ENCODE measurements at places on chromosomes 16 and 17. TPM values are rescaled to one million over a fixed set of nuclear protein-coding genes. Genes with fewer than 3 reads are reported as not detected.

Gene MAP2K6
- total RNA-seq: 83.3 TPM

GRCh38 chr17:64596439-64596838, 65.7 kb downstream of the SMURF2 start:
- DNase-seq: no peak

- no peak for DNase-seq
Observed at GRCh38 chr16:53711390-53711789, 7.4 kb downstream of the FTO start.

- no peak for DNase-seq
Observed at GRCh38 chr16:72482695-72483094, 310.7 kb upstream of the PMFBP1 start.

DNA sequence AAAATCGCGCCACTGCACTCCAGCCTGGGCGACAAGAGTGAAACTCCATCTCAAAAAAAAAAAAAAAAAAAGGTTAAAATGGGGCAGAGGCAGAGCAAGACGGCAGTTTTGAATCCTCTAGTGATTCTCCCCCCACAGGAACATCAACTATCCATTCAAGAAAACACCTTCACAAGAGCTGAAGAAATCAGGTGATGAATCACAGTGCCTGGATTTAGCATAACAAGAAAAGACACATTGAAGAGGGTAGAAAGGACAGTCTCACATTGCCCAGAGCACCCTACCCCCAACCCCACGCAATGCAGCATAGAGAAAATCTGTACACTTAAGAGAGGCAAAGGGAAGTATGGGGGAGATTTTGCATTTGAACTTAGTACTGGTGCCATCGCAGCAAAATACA, 28.8 kb upstream of the RNF43 start:
- DNase-seq: no peak

Gene C17orf67
- total RNA-seq: 1.7 TPM

GRCh38 chr17:31007695-31008373, 37.0 kb downstream of the RNF135 start:
- DNase-seq: no peak

GRCh38 chr16:55376045-55376444, 52.0 kb downstream of the IRX6 start:
- DNase-seq: no peak

GRCh38 chr17:32813021-32813420, 63.9 kb downstream of the MYO1D start:
- no peak for DNase-seq

Gene HCRT
- not detected for total RNA-seq

DNA sequence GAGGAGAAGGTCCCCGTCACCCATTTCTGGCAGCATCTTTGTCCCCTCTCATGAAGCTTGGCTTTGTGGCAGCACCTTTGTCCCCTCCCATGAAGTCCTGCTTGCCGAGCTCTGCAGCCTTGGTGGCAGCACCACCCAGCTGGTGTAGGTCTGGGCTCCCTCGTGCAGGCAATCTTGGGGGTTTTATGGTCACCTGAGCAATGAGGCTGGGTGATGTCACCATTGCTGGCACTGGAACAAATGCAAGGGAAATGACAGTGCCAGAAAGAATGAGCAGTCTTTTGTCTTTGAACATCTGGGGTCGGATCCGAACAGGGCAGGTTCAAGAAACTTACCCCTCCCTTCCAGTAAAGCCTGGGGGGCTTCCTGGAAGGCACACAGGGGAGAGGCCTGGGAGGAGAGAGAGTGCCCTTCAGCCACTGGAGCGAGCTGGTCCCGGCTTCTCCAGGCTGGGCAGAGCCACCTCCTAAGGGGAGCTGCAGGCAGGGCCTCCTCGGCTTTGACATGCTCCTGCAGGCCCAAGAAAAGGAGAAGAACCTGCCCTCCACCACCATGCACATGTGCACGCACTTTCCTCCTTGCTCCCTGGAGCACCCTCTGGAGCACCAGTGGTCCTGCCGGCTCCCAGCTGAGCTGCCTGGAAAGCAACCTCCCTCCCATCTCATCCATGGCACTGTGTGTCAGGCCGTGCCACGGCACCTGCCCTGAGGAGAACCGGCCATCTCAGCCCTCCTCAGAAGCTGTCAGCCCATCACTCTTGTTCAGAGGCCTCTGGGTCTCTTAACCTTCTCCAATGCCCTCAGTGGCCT, 16.0 kb downstream of the BTBD17 start:
- DNase-seq: no peak

DNA sequence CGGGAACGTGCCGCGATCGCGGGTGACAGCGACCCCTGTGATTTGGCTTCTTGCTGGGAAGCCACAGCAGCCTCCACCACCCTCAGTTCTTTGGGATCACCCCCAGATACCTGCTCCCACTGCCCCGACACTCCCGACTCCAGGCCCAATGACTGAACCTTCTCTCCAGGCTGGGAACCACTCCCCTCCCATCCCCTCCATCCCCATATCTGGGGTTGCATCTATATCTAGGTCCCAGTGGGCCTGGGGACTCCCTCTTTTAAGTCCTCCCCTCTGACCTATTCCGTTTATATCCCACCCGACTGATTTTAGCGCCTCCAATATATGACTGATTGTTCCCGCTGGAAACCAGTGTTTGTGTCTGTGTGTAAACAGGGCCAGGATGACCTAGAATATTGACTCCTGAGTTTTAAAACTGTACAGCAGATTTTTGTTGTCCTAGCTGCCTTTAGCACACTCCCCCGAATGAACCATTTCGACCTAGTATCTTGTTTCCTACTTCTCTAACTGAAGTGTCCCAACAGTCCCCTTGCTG, 667 bp downstream of the PSMD3 start:
- DNase-seq: no peak

DNA sequence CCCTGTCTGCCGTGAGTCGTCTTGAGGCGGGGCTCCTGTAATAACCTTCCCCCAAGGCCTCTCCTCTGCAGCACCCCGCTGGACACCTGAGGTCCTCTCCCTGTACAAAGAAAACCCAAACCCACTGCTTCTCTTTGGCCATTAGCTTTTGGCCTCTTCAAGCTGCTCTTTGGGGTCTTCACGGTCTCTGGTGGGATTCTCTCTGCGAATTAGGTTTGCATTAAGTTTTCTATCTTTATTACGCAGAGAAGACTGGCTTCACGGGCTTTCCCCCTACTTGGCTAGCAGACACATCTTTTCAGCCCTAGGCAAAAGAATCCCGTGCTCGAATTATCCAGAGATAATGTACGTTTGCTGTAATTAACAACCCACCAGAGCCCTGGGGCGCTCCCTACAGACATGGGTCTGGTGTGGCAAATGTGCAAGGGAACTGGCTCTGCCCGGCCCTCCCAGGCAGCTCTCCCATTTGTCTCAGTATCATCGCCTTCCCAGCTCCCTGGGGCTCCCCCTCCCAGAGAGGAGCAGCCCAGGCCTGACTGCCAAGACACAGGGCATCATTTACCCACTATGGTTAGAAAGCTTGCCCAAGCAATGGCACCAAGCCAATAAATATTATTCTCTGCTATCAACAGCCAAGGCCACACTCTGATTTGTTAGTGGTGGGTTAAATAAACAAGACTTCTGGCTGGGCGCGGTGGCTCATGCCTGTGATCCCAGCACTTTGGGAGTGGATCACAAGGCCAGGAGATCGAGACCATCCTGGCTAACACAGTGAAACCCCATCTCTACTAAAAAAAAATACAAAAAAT, 24.7 kb upstream of the KLHDC4 start:
- no peak for DNase-seq

DNA sequence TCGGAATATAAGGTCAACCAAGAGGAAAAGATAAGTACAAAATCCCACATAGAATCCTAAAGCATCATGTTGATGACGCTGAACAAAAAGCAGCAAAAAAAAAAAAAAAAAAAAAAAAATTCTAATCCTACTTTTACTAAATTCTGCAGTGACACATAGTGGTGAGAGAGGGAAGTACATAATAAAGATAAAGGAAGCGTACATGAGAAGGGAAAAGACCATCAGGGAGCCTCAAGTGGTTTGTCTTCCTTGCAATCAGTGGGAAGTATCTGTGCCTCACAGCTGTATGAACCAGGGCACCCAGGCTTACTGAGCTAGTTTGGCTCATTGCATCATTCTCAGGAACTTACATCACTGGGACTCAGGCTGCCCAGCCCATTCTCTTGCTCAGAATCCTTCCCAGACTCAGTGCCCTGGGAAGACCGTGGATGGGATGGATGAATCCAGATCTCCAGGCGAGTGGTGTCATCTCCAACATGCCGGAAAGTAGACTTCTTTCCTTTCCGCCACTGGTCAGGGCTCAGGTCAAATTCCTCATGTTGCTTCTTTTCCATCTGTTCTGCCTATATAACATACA, 21.2 kb downstream of the SMG6 start:
- no peak for DNase-seq

DNA sequence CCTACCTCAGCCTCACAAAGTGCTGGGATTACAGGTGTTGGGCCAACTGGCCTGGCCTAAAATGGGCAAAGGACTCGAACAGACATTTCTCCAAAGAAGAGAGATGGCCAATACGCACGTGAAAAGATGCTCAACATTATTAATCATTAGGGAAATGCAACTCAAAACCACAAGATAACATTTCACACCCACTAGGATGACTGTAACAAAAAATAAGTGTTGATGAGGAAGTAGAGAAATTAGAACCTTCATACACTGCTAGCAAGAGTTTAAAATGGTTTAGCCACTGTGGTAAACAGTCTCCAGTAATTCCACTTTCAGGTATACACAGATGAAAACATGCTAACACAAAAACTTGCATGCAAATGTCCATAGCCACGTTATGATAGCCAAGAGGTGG, 5.7 kb downstream of the TMED6 start:
- DNase-seq: no peak
